ENCODE measurements at places on chromosomes 7 and 10.

DNA sequence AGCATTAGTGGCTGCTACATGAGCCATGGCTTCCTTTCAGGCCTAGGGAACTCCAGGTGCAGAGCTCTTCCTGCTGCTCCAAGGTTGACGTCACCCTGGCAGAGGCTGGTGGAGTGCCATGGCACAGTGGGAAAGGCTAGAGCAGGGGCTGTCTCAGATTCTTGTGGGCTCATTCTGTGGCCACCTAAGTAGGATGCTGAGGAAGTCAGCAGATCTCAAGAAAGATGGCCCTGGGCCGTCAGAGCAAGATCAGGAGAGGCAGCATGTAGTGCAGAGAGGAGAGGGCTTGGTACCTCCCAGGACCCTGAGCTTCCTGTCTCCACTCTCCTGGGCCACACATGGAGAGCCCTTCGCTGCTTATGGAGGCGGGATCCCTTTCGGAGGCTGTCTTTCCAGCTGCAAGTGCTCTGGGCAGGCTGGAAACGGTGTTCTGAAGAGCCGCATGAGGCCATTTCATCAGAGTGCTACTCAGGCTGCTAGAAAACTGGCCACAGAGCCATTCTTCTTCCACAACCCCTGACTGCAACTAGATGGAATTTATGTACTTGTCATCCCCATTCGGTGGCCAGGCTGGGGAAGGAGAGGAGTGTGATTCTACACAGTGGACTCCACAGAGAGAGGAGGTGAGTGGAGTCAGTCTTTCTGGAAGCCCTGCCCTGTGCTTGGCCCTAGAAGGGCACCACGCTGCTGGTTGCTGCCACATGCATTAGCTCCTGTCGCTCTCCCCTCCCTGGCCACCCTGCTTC is 304.2 kb downstream of the RPS24 start:
- DNase-seq = no peak

- DNase-seq = no peak
These were observed 54.1 kb upstream of the PPIF start for GRCh38 chr10:79292891-79293746.

DNA sequence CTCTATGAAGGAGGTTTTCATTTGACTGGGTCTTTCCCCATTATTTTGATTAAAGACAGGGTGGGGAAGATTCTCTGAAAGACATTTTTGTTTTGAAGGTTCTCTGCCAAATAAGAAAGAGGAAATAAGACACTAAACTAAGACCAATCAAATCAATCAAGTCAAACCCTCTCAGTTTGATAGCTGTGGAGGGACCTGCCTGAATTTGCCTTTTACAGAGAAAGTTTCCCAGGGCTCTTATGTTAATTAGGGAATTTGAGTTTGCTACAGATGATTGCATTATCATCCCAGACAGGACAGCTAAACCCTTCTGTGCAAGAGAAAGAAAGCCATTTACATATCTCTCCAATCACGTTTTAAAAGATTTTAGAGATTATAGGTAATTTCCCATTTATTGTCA is 80.0 kb downstream of the CSTF2T start:
- no peak for DNase-seq

GRCh38 chr7:101547022-101547915 is 81.8 kb downstream of the MYL10 start:
- DNase-seq = no peak

DNA sequence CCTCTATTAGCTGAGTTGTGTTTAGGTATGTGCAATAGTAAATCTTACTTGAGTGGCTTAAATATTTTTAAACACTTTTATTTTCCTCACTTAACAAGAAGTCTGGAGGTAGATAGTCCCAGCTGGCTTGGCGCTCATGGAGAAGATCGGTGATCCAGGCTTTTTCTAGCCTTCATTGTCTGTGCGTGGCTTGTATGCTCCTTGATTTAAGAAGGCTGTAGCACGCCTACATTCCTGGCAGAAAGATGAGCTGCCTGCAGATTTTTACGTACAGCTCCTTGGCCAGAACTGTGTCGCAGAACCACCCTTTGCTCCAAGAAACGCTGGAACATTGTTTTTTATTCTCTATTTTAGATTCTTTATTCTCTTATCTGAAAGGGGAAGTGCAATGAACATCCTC is 284.1 kb downstream of the KIF20B start:
- DNase-seq = no peak

DNA sequence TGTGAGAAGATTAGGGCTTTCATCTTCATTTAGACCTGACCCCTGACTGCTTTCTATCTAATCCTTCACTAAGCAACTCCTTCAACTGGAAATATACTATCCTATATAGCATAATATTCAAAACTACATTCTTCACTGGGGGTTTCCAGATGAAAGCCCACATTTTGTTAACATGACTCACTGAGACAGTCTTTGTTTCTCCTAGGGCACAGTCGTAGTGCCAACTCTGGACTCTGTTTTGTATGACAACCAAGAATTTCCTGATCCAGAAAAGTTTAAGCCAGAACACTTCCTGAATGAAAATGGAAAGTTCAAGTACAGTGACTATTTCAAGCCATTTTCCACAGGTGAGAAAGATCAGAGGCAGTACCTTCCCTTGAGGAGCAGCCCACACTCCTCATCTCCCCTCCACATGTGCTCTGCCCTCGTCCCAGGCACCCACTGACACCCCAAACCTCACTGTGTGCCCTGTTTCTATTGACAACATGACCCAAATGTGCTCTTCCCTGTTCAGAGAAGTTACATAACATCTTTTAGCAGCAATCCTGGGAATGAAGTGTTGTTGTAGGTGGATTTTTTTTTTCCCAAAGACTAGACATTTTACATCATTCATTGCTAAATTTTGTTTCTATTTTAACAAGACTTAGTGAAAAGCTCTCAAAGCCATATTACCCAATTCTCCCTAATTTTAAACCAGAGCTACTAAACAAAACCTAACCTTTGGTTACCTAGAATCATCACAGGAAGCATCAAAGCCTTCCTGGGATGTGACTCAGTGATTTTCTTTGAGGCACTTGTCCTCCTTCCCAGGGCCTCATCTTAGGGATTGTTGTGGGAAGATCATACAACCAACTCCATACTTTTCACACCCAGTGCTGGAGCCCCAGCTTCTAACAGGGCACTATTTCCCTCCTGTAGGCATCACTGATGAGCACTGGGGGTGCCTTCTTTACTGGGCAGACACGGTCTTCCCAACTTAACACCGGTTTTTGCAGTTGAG is 10.7 kb downstream of the CYP2E1 start:
- peak; percentile 27 for DNase-seq

DNA sequence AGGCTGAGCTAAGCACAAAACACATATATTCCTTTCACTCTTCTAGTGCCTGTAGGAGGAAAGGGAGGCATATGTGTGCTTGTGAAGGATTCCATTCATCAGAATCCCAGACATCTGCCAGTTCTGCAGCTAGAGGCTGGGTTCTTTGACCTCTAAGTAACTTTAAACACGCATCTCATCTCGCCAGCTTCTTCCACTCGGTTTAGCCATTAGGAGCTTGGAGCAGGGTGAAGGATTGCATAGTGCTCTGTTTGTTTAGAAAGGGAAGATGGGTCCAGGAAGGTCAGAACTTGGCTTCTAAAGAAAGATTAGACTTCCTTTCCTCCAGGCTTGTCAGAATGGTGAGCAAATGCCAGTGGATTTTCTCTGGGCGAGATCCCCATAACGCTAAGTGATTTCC is 43.6 kb downstream of the HK1 start:
- DNase-seq = no peak

- no peak for DNase-seq
These were observed 123.3 kb downstream of the AOAH start for GRCh38 chr7:36600869-36601530.

DNA sequence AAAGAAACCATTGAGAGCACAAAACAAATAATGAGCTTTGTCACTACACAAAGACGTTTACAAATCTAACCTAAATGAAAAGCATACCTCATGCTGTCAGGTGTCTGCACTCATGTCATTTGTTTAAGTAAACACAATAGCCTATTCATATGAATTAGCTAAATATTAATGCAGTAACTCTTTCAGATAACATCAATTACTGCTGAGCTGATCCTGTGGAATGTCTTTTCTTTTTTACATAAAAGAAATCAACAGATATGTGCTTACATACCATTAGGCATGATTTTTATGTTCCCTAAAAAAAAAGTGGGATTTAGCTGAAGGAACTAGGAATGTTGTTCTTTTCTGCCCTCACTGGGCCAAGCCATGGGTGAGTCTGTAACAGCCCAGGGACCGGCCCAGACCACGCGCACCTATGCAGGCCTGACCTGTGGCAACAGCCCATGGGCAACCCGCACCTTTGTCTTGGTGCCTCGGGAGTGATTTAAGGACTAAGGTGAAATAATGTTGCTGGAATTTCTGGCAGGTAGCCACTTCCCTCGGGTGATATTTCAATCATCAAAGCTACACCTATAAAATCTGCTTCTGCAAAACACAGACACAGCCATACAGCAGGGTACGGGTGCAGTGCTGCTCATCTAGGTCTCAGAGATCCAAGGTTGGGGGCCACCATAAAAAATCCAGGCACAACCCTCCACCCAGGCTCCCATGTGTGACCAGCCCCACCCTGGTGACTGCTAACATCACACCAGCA is 44.6 kb downstream of the FGFR2 start:
- DNase-seq = peak; percentile 72

- DNase-seq = no peak
These were observed 15.3 kb upstream of the PWWP2B start for GRCh38 chr10:132381741-132382140.

GRCh38 chr7:71144963-71145362 is 13.0 kb downstream of the GALNT17 start:
- no peak for DNase-seq

GRCh38 chr10:71235808-71236207 is 23.4 kb downstream of the UNC5B start:
- no peak for DNase-seq
